Progenitor cell of endocrine pancreas (in vitro differentiated cells): ENCODE measurements at places on chromosomes 2 and 18. TPM values are rescaled to one million over a fixed set of nuclear protein-coding genes. Genes with fewer than 3 reads are reported as not detected.

DNA sequence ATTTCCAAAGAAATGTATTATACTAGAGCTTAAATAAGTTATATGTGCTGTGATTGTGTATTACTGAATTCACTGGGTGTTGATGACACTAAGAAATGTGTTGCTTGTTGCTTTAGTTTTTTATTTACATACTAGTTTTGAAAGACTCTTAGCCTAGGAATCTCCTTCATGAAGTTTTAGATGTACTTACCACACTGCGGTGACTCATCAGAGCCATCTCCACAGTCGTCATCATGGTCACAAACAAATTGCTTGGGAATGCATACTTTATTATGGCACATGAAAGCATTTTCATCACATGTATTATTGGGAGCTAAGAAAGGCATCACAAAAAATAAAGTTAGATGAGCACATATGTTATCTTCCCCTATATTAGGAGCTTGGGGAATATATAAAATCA lies 1624.2 kb downstream of the LRP1B start:
- DNase-seq: no peak

DNA sequence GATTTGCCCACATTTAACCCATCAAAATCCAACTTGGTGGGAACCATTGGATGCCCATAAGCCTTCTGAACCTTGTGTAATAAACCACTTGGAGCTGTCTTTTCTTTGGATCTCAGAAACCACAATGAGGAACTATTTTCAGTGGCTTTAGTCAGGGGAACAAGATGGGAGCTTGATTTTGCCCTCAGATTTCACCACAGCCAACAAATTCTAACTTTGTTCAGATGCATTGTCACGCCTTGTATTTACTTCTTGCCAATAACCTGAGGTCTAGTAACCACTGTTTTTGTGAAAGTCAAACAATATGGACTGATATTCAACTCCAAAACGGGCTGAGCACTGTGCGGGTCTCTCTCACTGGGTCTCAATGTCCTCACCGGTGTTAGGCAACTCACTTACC lies 508.2 kb downstream of the TNS1 start:
- no peak for DNase-seq

DNA sequence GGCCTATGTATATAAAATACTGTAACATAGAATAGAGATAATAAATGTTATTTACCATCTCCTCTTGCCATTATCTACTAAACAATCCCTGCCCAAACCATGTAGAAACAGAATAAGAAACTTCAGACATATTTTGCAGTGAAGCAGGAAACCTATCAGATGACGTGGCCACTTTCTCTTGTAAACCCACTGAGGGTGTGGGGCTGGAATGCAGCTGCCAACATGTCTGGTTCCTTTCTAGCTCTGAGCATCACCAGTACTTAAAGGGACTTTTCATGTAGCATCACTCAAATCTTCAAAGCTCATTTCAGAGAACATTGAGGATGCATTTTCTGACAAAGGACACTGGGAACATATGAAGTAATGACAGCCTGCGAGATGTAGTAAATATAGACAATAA lies 251.8 kb downstream of the LPIN1 start:
- DNase-seq: no peak

DNA sequence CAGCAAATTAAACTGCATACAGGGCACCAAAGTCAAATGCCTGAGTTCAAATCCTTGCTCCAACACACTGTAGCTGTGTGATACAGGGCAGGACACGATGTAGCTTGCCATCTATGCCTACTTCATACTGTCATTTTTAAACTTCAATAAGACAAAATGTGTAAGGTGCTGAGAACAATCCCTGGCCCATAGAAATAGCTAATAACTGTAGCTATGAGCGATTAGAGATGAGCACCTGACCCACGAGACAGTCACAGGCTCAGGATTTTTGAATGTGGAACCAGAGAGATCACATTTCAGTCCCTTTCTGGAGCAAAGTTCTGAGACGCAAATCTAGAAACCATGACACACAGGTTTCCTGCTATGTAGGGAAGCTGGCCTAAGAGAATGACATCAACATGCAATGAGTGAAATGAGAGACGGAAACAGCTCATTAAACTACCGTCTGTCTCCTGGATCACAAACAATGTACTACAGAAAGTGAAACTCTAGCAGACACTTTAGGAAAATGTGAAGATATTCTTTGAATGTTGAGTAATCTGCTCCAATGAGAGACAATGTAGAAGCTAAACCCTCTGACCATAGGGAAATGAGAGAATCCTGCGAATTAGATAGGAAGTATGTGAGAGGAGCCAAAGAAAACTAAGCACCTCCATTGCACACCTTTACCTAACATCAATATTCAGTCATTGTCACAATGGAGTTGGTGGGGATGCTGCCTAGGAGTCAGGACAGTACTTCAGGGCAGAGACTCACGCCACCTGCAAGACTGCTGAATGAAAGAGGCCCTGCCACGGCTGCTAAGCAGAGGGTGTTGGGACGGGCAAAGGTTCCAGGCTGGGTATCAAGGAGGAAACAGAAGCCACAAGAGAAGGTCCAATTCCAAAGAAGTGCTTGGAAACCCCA lies 25.5 kb downstream of the B4GALT6 start:
- DNase-seq: no peak

DNA sequence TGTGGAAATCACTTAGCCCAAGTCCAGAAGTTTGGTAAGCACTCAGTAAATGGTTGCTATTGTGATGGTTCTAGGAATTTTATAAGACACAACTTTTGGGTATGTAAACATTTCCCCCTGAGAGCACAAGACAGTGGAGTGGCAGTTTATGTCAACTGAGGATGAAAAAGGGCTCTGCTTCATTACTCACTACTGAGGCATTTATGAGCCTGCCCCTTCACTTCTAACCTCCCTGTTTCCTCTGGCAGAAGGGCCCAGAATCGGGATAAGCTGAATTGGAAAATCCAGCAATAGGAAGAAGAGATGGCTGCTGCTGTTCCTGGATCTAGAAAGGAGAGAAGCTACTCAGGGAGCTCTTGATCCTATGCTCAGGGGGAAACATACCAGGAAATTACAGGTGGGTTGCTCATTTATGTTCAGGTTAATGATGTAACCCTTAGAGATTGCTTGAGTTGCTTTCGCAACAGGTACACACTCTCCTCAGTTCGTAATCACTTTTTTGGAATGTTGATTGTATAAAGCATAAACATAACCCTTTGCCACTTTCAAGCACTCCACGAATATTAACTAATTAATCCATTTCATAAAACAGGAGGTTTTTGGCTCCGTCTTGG lies 46.3 kb downstream of the ADCYAP1 start:
- DNase-seq: no peak

GRCh38 chr2:65345631-65346030 lies 86.8 kb downstream of the SPRED2 start:
- no peak for DNase-seq

DNA sequence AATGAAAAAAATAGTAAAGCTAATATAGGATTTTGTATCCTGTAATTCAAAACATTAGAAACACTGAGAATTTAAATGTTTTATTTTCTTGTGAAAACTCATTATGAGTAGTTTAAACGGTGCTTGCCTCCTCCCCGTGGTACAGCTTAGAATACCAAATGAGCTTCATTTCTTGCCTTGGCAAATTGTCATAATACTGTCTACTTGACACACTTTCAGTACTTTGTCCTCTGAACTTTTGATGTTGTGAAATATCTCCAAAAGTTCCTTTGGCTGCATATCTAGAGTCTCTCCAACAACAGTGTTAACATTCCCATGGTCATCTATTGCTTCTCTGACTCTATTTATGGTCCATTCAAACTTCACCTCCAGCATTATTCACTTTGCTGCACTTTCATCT lies 61.9 kb upstream of the EPB41L5 start:
- DNase-seq: no peak

DNA sequence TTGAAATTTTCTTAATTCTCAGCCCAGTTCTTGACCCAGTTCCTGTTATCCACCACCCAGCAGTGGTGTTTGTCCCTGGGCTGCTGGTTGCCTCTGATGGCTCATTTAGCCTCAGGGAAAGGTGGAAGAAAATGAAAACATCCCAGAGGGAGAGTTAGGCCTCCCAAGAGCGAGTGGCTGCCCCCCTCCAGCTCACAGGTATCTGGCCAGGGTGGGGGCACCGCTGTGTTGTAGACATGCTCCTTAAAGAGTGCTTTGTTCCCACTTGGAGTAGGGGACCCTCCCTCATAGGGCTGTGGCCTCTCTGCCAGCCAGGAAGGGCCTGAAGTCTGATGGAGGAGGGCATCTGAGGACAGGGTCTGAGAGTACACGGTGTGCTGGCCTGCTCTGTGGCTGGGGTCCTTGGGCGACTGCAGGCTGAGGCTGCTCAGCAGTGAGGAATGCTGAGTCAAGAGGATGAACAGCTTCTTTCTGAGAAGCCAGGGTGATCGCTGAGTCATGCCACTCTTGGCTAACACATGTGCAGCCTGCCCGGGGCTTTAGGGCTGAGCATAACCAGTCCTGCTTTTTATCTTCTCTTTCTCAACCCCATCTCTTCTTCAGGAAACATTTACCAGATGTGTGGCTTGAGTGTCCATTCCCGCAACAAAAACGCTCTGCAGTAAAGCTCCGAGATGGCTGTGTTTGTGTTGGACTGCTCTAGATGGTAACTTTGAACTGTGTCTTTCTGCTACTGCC lies 72.3 kb downstream of the IL1R2 start:
- no peak for DNase-seq

DNA sequence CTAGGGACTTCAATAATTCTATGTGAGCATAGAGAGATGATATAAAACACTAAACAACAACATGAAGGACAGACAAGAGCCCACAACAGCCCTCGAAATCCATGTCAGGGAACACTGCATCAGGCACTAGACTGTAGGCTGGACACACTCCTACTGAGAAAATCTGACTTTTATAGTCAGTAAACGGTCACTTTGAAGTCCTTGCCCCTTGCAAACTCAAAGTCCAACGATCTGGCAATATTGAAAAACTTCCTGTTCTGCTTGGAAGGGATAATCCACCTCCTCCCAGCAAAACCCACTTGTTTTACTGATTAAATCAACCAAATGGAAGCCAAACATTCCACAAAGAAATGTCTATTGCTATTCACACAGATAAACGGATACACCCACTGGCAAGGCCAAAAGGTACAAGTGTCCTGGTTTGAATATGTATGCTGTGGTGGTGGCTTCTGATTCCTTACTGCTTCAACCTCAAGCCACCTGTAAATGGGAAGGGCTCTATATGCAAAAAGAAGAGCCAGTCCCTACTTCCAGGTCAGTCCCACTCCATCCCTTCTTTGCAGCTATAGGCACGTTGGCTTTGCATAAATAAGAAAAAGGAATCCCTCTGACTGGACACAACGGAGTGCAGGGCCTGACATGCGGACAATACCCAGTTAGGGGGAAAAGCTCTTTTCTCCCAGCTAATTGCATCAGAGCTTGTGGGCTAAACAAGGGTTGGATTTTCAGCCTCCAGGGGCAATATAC lies 56.6 kb downstream of the STK39 start:
- DNase-seq: no peak

DNA sequence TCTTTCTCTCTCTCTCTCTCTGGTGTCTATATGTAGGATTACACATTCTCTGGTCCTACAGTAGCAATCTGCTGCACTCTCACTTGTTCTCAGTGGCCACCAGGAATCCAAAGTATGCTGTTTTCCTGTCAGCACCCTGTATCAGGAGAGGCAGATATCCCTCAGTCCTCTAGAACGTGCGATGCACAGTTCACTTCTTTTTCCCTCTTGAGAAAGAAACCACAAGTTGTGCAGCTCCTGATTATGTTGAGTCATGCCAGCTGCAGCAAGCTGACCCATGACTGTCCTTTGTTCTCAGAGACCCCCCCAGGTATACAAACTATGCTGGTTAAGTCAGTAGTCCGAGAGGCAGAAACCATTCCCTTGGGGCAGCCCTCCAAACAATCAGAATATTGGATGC lies 54.6 kb downstream of the LANCL1 start:
- DNase-seq: no peak

- no peak for DNase-seq
Observed at GRCh38 chr2:16774091-16774490, 108.5 kb upstream of the CYRIA start.

GRCh38 chr18:58511897-58512581 lies 116.9 kb downstream of the ALPK2 start:
- no peak for DNase-seq

GRCh38 chr2:25131567-25132298 lies 36.6 kb downstream of the POMC start:
- no peak for DNase-seq

CTDP1 gene
- total RNA-seq: 23.9 and 24.9 TPM in 2 replicates

RAPGEF4 gene
- total RNA-seq: 8.6 and 11.9 TPM in 2 replicates

DNA sequence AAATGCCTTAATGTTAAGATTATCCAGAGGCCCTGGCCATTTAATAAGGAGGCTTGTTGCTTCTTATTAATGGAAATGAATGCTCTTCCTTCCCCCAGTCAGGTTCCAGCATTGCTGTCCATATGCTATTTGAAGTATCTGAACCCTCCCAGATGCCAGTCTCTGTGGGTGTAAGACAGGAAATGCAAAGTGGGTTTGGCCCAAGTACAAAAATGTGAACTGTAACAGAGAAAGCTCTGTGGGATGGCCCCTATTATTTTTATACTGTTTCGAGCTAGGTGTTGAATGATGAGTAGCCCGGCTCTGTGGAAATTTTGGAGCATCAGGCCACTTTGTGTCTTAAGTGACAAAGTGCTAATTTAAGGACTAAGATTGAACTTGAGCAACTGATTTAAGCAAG lies 141.0 kb downstream of the UXS1 start:
- no peak for DNase-seq

GRCh38 chr2:151947813-151948165 lies 119.6 kb upstream of the ARL5A start:
- no peak for DNase-seq

ANO7 gene
- total RNA-seq: 2.5 and 3.0 TPM in 2 replicates
